ENCODE measurements at places on chromosomes 2 and 18. TPM values are rescaled to one million over a fixed set of nuclear protein-coding genes. Genes with fewer than 3 reads are reported as not detected.

The SLC4A3 gene
- total RNA-seq, result 7.6 TPM

DNA sequence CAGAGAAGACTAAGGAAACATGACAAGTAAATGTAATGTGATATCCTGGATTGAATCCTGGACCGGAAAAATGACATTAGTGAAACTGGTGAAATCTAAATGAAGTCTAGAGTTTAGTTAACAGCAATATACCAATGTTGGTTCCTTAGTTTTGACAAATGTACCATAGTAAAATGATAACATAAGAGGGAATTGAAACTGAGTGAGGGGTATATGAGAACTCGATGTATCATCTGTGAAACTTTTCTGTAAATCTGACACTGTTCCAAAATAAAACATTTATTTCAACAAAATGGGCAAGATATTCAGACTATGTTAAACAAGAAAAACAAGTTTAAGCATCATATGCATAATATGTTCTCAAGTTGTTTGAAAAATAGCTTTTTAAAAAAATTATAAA, 63.8 kb downstream of the OLA1 start:
- no peak for DNase-seq
- no peaks in the 10 kb centered on the region for H3K27me3 ChIP-seq
- no peak overlapping the region for H3K27ac ChIP-seq
- H3K36me3 ChIP-seq, result no peaks in the 10 kb centered on the region
- H3K4me3 ChIP-seq, result no peak overlapping the region

The CDK15 gene
- not detected for total RNA-seq

DNA sequence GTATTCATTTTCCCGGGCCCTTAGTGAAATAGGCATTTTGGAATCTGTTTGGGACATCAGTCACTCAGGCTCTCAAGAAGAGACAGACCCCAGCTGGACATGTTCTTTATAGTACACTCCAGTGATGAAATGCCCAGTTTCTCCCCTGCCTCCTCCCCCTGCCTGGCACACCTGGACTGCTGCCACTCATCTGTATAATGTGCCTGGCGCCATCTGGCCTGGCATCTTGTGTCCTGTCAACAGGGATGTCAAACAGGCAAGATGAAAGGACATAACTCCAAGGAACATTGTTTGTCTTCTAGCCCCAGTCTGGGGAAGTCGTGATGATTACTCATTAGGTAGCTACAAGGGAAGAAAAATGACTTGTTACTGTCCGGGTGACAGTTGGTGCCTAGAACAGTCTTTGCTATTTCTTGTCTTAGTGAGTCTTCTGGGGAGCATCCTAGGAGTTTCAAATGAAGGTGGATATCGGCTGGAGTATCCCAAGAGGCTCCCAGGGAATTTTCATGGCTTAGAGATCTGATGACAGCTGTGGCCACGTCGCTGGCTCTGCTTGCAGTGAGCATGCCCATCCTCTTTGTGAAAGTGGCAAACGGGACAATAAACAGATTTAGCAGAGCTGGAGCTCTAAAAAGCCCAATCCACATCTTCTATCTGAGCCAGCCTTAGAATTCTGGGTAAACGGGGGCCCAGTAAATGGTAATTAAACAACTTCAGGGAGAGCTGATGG, 153.6 kb downstream of the ALK start:
- H3K4me1 ChIP-seq, result no peaks in the 10 kb centered on the region
- no peak overlapping the region for H3K27ac ChIP-seq
- H3K27me3 ChIP-seq, result no peaks in the 10 kb centered on the region
- no peak for DNase-seq

The CXCR2 gene
- total RNA-seq, result 3.0 TPM

DNA sequence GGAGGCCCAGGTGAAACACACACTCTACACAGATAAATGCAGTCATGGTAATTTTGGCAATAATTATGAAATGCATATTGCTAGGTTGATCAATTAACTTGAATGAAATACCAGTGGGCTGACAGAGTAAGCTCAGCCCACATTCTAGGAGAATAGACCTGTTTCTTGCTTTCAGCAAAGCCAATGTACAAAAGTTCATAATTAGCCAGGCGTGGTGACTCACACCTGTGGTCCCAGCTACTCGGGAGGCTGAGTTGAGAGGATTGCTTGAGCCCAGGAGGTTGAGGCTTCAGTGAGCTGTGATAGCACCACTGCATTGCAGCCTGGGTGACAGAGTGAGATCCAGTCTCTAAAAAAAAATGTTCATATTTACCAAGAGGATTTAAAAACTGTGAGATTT, 15.7 kb upstream of the MBP start:
- no peak for DNase-seq
- no peak overlapping the region for H3K27ac ChIP-seq
- H3K4me1 ChIP-seq, result no peaks in the 10 kb centered on the region
- H3K4me3 ChIP-seq, result no peak overlapping the region
- no peaks in the 10 kb centered on the region for H3K36me3 ChIP-seq
